ENCODE measurements at places on chromosomes 5 and 9. TPM values are rescaled to one million over a fixed set of nuclear protein-coding genes. Genes with fewer than 3 reads are reported as not detected.

DNA sequence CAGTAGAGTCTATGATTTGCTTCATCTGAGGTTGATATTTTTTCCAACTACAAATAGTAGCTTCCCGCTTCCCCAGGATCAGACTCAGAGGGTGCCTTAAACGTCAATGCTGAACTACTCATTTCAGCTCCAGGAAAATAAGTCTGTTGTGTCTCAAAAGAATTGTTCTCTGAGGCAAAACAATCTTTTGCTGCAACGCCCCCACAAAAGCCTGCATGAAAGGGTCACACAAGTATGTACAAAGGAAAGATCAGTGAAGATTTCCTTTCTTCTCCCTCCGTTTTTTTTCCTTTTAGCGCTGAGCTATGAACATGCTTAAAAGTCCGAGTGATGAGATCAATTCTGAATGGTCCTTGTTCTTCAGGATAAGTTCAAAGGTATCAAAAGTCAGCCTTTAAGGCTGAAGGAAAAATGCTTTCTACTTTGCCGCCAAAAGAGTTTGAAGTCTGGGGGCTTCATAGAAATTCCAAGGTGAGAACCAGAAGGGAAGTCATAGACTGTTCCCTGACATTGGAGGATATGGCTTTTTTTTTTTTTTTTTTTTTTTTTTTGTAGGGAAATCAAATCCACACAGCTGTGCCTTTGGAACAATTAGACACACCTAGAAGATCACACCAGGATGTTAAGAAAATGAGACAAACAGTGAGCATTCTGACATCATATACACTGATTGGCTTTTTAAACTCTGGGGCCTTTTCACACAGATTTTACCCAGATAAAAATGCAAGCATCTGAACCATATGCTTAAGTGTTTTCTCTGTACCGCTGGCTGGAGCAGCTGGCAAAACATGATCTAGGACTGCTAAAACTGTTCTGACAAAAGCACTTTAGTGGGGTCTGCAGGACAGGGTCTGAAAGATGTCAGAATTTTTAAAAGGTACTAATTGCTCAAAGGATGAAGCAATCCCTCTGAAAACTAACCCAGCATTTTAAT lies 329.3 kb downstream of the ENC1 start:
- DNase-seq = no peak
- no peak overlapping the region for H3K4me3 ChIP-seq
- no peaks in the 10 kb centered on the region for H3K4me1 ChIP-seq

- H3K36me3 ChIP-seq = no peaks in the 10 kb centered on the region
- peak; percentile 31 for DNase-seq
- H3K4me3 ChIP-seq = peak overlapping the region; percentile 24
Observed at GRCh38 chr5:81212211-81212751, 20.8 kb upstream of the CKMT2 start.

DNA sequence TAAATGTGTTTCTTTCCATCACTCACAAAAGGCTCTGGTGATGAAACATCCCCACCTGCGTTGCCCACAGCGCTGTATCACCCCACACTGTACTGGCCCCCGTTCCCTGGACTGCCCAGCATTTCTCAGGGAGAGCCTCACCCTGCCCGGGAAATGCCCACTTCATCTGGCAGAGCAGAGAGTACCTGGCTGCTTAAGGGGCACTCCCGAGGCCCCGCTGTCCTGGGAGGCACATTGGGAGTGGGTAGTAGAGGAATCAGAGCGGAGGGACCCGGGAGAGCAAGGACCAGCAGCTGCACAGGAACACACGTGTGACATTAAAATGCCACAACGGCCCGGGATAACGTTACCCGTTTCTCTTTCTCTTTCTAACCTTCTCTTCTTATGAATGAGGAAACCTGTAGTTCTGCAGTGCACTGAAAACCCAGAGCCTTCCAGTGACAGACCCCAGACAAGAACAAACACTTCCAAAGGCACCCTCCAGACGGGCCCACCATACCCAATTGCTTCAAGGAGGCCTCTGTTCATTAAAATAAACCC lies 110.0 kb downstream of the ROR2 start:
- peaks cover 34% of the 10 kb centered on the region for H3K4me1 ChIP-seq
- H3K4me3 ChIP-seq = peak overlapping the region; percentile 56
- H3K27ac ChIP-seq = no peak overlapping the region
- H3K36me3 ChIP-seq = no peaks in the 10 kb centered on the region
- DNase-seq = no peak

DNA sequence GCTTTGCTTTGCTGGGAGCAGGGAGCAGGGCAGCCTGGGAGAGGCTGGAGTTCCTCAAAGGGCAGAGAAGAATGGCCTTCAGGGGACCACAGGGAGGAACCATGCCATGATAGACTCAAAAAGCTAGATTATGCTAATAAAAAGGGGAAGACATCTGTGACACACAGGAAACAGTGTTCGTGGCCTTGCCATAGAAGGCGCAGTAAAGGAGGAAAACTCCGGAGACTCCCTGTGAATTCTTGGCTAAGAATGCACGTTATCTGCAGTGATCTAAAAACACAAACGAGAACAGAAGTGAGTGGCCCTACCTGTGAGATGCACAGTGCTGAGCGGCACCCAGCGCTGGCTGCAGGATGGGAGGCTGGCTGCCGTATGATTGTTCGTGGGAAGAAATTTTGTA lies 15.9 kb upstream of the LTC4S start:
- no peaks in the 10 kb centered on the region for H3K27me3 ChIP-seq
- DNase-seq = no peak
- H3K36me3 ChIP-seq = peaks cover 68% of the 10 kb centered on the region
- H3K4me1 ChIP-seq = no peaks in the 10 kb centered on the region

GRCh38 chr9:22119522-22120158 lies 110.5 kb upstream of the CDKN2B start:
- no peak overlapping the region for H3K27ac ChIP-seq
- H3K4me3 ChIP-seq = no peak overlapping the region
- H3K27me3 ChIP-seq = peaks cover 4% of the 10 kb centered on the region

- no peak for DNase-seq
- no peaks in the 10 kb centered on the region for H3K27me3 ChIP-seq
- no peak overlapping the region for H3K27ac ChIP-seq
- no peak overlapping the region for H3K4me3 ChIP-seq
- H3K4me1 ChIP-seq = no peaks in the 10 kb centered on the region
Observed at GRCh38 chr9:104206766-104207165, 112.7 kb downstream of the SMC2 start.

- no peaks in the 10 kb centered on the region for H3K36me3 ChIP-seq
- no peak overlapping the region for H3K27ac ChIP-seq
- H3K4me3 ChIP-seq = no peak overlapping the region
- DNase-seq = no peak
- H3K27me3 ChIP-seq = peaks cover 21% of the 10 kb centered on the region
- no peaks in the 10 kb centered on the region for H3K4me1 ChIP-seq
Observed at GRCh38 chr5:148992265-148992664, 70.6 kb downstream of the SH3TC2 start.

- no peak for DNase-seq
- H3K4me1 ChIP-seq = peaks cover 21% of the 10 kb centered on the region
- H3K4me3 ChIP-seq = peak overlapping the region; percentile 20
- H3K27me3 ChIP-seq = no peaks in the 10 kb centered on the region
Observed at GRCh38 chr5:139196296-139196956, 1.7 kb downstream of the SIL1 start.

- H3K36me3 ChIP-seq = no peaks in the 10 kb centered on the region
- H3K27me3 ChIP-seq = no peaks in the 10 kb centered on the region
- H3K4me1 ChIP-seq = no peaks in the 10 kb centered on the region
Observed at GRCh38 chr5:8238080-8238479, 369.1 kb downstream of the MTRR start.

DNA sequence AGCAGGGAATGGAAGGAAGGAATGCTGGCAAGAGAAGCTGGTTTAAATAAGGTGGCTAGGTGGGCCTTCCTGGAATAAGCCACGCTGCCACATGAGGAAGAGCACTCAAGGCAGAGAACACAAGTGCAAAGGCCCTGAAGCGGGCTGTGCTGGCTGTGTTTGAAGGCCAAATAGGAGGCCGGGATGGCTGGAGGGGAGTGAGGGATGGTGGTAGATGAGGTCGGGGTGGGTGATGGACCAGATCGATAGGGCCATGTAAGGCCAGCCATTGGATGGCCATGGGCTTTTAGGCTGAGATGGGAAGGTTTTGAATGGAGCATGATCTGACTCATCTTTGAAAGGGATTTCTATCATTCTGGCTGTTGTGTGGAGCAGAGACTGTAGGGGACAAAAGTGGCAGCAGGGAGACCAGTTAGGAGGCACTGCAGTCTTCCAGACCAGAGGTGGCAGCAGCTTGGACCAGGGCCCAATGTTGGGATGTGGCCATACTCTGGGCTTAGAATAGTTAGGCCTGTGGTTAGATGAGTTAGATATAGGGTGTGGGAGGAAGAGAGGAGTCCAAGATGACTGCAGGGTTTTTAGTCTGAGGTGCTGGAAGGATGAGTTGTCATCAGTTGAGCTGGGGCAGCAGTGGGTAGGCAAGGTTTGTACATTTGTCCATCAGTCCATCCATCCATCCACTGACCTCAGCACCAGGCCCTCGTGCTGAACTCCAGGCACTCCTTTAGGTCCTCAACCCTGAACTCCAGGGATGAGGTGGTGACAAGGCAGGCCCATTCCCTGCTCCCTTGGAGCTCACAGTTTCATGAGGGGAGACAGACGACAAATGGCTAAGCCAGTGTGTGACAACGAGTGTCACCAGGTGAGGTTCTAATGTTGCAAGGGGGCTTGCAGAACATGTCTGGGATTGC lies 30.3 kb downstream of the NDST1 start:
- DNase-seq = no peak
- peaks cover 48% of the 10 kb centered on the region for H3K36me3 ChIP-seq

- H3K36me3 ChIP-seq = peaks cover 68% of the 10 kb centered on the region
- H3K27me3 ChIP-seq = no peaks in the 10 kb centered on the region
Observed at GRCh38 chr9:137726764-137727163, 108.0 kb downstream of the EHMT1 start.

DNA sequence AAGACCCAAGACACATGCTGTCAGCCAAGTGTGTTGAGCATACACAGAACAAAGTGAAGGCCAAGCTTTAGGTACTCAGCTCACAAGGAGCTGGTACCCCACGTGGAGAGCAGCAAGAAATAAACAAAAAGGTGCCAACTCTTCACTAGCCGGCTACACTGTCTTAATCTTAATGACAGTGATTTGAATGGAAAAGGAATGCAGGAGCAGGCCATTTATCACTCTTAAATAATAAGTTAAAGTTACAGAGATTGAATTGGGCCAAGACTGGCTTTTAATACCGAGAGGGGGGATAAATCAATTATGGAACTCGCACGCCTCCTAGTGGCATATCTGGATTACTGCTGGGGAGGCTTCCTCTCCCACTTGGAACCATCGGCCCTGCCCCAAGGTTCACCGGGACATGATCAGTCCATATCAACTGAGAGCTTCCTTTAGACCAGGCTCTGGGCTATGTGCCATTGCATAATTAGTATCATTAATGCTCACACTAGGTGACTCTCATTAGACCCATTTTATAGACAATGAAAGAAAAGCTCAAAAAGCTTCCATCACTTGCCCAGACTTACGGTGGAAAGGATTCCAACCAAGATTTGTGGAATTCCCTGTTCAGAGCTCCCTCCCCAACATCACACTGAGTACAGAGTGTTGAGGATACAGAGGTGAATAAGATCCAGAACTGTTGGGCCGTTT lies 94.0 kb downstream of the ACTL7B start:
- no peaks in the 10 kb centered on the region for H3K36me3 ChIP-seq
- no peak for DNase-seq
- peaks cover 2% of the 10 kb centered on the region for H3K27me3 ChIP-seq
- H3K4me3 ChIP-seq = no peak overlapping the region

DNA sequence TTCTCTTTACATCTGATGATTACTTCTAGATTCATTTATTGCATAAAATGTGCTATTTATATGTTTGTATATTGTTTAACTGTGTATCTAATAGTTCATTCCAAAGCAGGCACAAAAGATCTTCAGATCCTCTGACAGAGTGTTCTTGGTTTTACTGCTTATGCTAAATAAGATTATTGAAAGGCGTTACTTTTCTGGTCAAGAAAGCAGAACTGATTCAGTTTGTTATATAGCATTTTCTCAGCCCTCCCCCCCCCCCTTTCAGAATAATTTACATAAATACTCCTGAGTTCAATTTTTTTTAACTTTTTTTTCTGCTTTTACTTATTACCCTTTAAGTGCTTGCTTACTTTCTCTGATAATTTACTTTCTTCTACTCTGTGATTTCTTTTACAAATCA lies 15.4 kb downstream of the CDC42SE2 start:
- H3K27me3 ChIP-seq = no peaks in the 10 kb centered on the region
- H3K36me3 ChIP-seq = peaks cover 11% of the 10 kb centered on the region
- peaks cover 94% of the 10 kb centered on the region for H3K4me1 ChIP-seq
- peak overlapping the region; percentile 68 for H3K4me3 ChIP-seq
- DNase-seq = no peak

DNA sequence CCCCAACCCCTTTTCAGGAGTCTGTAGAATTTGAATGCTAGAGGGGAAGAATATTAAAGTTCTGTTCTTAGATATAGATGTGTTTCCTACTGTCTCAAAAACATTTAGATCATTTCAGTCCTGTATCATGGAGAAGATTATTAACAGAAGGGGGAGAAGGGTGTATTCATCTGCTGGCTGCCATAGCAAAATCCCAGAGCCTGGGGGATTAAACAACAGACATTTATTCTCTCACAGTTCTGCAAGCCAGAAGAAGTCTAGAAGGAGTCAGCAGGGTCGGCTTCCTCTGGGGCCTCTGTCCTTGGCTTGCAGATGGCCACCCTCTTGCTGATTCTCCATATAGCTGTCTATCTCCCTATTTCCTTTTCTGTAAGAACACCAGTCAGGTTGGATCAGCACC lies 150.1 kb upstream of the OTULINL start:
- no peak for DNase-seq
- no peaks in the 10 kb centered on the region for H3K27me3 ChIP-seq
- no peaks in the 10 kb centered on the region for H3K4me1 ChIP-seq
- H3K4me3 ChIP-seq = no peak overlapping the region
- H3K27ac ChIP-seq = no peak overlapping the region

GRCh38 chr9:84337252-84337651 lies 3.3 kb downstream of the SLC28A3 start:
- H3K27ac ChIP-seq = no peak overlapping the region
- no peak overlapping the region for H3K4me3 ChIP-seq
- DNase-seq = no peak
- H3K4me1 ChIP-seq = no peaks in the 10 kb centered on the region
- H3K36me3 ChIP-seq = no peaks in the 10 kb centered on the region
- peaks cover 4% of the 10 kb centered on the region for H3K27me3 ChIP-seq

DNA sequence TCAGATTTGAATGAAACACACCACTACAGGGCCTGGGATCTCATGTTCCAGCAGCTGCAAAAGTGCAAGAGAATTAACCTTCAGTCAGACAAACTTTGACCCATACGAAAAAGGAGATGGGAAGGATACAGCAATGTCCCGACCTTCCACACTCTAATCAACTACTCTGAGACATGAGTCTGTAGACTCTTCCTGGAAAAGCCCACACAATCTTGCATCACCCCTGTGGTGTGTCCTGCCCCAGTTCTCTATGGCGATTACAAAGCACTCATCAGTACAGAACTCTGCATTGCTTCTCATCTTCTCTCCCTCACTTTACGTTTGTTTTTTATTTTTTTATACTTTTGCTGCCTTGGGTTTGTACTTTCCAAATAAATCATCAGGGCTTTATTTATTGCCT lies 241.0 kb upstream of the KIF2A start:
- H3K27me3 ChIP-seq = peaks cover 9% of the 10 kb centered on the region
- H3K27ac ChIP-seq = no peak overlapping the region
- no peak for DNase-seq
- no peak overlapping the region for H3K4me3 ChIP-seq
- no peaks in the 10 kb centered on the region for H3K36me3 ChIP-seq

- H3K4me1 ChIP-seq = no peaks in the 10 kb centered on the region
- no peak overlapping the region for H3K4me3 ChIP-seq
- no peak overlapping the region for H3K27ac ChIP-seq
- no peak for DNase-seq
Observed at GRCh38 chr5:169745441-169746146, 108.5 kb downstream of the DOCK2 start.

Gene GFI1B
- 0.07 TPM for total RNA-seq

Gene POU5F2
- 2.1 TPM for total RNA-seq

Gene APC
- total RNA-seq = 41.7 TPM

Gene CCDC152
- 6.9 TPM for total RNA-seq

Gene PCDHA8
- total RNA-seq = not detected

Gene OGN
- not detected for total RNA-seq

Gene NEUROG1
- not detected for total RNA-seq

Gene SPOCK1
- not detected for total RNA-seq

Measured in activated B cell treated with CpG ODN at 0.5 μM for 24 hours (primary cell).